NCI-H526 (cell line): ENCODE measurements at places on chromosomes 6 and 20.

DNA sequence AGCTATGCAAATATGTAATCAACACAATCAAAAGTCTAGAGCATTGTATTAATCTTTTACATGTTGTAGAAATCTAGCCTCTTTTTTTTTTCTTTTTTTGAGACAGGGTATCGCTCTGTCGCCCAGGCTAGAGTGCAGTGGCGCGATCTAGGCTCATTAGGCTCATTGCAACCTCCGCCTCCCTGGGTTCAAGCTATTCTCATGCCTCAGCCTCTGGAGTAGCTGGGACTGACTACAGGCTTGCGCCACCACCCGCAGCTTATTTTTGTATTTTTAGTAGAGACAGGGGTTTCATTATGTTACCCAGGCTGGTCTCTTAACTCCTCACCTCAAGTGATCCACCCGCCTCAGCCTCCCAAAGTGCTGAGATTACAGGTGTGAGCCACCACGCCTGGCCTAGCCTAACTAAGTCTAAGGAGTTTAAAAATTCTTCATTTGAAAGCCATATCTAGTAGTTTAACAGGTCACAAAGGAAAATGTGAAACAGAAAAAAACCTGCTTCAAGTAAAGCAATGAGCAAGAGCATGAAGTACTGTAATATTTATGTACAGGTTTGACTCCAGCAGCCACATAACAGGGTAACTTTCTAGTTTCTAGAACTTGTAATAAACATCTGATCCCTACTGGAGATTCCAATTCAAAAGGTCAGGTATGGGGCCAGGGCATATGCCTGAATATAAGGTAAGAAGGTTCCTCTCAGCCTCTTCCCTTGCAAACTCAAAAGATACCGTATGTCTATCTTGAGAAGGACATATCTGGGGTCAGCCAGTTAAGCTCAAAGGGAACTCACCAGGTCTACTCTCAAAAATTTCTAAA, 4.4 kb downstream of the CPNE1 start:
- no peak for DNase-seq

GRCh38 chr20:51639206-51639832, 96.8 kb upstream of the NFATC2 start:
- peak; percentile 37 for DNase-seq

DNA sequence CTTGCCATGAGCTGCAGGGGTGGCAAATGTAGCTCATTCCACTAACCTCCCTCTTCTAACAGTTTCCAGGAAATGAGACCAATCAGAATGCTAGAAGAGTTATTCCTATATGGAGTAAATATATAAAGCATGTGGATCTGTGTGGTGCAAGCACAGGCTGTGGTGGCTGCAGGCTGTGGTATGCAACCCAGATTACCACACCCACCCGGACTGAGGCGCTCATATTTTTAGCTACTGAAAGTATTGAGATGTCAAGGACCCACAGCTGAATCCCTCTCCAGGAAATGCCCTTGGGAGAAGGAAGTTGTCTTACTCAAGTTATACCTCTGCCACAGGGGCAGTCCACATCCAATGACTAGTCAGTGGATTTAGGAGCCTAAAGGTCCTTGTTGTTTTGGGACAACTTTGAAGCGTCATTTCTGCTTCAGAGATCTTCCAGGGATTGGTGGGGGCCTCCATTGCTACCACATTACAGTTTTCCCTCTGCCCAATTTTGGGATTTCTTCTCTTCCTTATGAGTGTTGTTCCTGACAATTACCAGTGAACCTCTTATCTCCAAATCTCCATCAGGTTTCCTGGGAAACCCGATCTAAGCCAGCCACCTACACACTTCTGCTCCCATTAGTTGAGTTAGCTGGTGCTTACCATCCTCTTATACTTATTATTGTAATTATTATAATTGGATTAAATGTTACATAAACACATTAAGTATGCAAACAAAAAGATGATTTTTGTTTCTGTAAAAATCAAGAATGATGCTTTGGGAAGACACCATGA, 12.1 kb upstream of the REPS1 start:
- DNase-seq: no peak

DNA sequence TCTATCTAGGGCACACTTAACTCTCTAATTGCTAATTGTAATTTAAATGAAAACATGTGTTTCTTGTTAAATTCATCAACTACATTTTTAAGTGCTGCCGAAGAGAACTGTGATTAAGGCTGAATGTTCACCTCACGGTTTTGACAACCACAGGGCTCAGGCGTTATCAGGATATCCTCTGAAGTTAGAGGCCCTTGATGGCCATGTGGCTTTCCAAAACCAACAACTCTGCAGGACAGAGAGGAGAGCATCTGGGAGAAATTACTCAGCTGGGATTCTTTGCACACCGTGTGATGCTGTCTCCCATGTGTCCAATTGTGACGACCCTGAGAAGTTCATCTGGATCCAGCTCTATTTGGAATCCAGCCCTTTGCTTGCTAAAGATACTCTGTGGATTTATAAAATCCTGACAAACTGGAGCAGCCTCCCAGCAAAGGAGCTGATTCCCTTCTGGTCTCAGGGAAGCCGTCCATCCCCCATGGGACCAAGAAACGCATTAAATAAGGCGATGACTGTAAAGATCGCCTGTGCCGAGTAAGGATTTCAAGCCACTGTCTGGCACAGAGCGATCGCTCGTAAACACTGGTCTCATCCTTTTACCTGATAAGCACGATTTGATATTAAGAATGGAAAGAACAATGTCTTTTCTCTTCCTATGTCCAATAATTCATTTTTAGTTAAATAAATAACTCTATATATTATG, 401.1 kb downstream of the CD83 start:
- DNase-seq: no peak

GRCh38 chr6:140041571-140042332, 667.3 kb upstream of the CITED2 start:
- no peak for DNase-seq

- DNase-seq: no peak
Measured at GRCh38 chr20:3102575-3103368, 18.2 kb upstream of the AVP start.

DNA sequence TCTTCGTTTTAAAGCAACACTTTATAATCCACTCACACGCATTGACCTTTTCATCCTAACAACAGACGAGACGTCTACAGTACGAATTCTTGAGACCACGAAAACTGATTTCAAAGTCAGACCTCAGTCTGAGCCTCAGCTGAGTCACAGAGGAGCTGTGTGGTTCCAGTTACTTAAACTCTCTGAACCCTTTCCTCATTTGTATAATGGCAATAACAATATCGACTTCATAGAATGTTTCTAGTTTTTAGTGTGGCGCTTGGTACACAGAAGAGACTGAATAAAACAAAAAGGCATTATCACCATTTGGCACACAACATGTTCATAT, 236.9 kb downstream of the ATXN1 start:
- DNase-seq: no peak

DNA sequence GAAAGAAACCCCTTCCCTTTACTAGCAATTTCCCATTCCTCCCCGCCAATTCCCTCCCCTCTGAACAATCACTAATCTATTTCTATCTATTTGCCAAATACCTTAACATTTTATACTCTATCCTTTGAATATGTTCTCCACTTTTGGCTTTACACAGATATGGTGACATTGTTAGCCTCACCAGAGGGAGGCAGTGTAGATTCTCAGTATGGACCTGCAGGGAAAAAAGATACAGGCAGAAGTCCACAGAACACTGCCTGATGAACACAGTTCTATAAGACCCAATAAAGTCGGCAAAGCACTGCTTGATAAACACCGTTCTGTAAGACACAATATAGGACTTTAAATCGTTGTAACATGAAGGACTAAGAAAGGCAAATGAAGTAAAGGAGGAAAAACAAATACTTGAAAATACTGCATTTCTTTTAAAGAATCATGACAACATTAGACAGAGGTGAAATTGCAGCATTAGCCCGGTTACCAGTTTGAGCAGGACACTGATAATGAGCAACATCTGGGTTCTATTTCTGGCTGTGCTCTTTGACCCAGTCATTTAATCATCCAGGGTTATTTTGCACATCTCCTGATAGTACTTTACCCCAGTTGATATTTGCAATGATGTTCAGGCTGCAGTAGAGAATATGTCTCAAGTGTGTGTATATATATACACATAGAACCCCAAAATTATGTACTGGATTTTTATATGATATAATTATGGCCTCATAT, 296.8 kb downstream of the UTRN start:
- DNase-seq: peak; percentile 44

- peak; percentile 55 for DNase-seq
Measured at GRCh38 chr6:166707045-166707444, 80.0 kb upstream of the RPS6KA2 start.

- DNase-seq: no peak
Measured at GRCh38 chr6:37056439-37057127, 51.1 kb downstream of the FGD2 start.

GRCh38 chr6:2839982-2840748, 1.5 kb downstream of the SERPINB1 start:
- peak; percentile 76 for DNase-seq

GRCh38 chr6:154112181-154112809, 73.3 kb downstream of the OPRM1 start:
- no peak for DNase-seq

- no peak for DNase-seq
Measured at GRCh38 chr6:165825256-165825815, 162.3 kb upstream of the PDE10A start.

DNA sequence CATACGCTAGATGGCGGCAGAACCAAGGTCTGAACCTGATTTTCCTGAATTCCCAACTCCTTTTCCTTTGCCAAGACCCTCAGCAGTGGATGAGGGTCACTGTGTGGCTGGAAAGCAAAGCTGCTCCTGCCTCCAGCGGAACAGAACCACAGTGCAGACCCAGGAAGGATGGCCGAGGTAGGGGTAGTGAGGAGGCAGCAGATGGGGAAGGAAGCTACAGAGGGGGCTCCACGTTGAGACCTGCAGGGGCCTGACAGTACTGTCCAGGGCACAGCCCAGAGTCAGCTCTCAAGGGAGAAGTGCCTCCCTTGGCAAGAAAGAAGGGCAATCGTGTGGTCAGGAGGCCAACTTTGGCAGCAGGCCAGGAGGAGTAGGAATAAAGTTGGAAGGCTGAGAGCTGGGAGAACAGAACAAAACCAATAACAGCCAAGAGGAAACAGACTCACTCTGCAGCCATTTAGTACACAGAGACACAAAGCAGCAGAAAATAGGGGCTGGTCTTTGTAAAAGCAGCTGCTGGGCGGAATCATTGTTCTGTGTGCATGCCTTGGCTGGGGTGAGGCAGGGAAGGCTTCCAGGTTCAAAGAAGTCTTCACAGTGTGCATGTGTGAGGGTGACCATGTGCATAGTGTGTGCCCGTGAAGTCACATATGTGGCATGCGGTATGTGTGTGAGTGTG, 3.1 kb downstream of the GABRR2 start:
- DNase-seq: no peak

DNA sequence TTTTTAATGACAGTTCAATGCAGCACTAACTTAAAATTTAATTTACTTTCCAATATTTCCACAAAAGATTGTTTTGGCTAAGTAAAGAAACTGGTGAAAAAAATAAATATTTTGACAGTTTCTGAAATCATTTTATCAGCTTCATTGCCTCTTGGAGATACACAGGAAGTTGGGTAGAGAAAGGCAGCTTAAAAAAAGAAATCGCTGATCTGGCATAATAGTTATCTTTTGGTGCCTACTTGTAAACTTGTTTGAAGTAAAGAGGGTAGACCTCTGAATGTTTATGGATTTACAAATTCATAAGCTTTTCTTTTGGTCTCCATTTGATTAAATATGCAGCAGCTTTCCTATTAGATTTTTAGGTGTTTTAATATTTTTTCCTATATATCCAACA, 103.4 kb downstream of the RTN4IP1 start:
- no peak for DNase-seq

DNA sequence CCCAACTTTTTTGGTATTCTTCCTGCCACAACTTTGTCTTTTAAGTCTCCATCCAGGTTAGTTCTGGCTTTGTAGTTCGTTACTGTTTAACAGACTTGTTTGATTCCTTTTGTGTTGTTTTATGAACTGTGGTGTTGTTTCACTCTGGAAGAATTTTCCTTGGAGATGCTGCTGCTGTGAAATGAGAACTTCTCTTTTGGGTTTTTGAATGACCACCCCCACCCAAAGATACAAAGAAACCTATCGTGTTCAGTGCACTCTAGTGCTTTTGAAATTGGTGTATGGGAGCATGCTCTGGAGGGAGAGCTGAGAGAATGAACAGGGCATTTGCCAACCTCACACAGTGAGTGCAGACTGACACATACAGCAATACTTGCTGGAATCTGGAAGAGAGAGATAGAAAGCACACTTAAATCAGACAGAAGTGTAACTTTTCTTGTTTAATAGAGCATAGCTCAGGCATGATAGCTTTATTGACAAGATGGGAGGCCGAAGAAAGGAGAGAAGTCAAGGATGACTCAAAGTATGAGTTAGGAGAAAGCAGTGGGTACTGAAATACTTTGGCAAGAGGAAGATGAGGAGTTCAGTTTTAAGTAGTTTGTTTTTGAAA, 293.1 kb downstream of the SOX4 start:
- DNase-seq: no peak

DNA sequence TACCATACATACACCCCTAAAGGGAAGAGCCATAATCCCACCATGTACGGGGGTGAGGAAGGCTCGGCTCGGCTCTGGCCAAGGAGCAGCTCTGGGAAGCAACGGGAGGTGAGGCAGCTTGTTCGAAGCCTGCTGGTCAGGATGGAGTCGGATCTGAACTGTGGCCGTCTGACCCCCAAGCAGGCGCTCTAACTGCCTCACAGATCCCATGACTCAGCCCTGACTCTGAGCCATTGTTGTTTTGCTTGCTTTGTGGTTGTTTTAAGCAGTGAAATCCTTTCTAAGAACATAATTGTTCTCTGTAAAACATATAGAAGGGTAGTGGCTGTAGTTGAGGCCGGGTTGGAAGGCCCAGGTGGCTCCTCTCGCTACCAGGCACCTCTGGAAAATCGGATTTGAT, 10.9 kb downstream of the C6orf132 start:
- no peak for DNase-seq

DNA sequence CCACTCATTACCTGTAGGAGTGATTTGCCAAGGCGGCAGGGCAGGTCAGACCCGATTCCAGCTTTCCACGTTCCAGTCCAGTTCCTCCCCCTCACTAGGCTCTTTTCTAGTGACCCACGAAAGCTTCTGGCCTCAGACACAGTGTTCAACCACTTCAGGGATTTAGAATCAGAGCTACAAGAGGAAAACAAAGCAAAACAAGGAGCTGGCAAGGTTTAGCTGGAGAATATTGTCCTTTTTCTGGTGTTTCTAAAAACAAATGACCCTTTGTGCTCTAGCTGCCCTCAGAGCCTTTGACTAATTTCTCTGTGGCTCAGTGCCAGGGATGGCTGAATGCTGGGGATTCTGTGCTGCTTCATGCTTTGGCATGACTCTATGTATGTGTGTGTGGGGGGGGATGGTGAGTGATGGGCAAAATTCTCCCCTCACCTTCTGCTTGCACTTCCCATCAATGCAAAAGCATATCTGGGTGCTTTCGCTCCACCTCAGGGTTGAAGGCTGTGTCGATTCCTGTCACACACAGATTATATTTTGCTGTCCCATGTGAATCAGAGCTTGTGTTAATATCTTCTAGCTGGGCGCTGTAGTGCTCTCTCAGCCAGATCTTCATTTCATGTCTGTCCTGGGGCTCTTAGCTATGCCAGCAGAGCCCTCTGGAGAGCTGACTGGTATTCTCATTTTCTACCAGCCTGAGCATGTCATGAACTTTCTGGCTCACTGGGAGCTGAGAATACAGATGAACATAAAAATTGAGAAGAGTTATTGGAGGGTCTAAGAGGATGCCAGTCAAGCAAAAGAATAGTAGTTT, 19.3 kb upstream of the NEDD9 start:
- no peak for DNase-seq
